ENCODE measurements at places on chromosomes 5 and 9.

GRCh38 chr5:7714697-7715096 lies 136.2 kb downstream of the CFAP90 start:
- no peak for DNase-seq

DNA sequence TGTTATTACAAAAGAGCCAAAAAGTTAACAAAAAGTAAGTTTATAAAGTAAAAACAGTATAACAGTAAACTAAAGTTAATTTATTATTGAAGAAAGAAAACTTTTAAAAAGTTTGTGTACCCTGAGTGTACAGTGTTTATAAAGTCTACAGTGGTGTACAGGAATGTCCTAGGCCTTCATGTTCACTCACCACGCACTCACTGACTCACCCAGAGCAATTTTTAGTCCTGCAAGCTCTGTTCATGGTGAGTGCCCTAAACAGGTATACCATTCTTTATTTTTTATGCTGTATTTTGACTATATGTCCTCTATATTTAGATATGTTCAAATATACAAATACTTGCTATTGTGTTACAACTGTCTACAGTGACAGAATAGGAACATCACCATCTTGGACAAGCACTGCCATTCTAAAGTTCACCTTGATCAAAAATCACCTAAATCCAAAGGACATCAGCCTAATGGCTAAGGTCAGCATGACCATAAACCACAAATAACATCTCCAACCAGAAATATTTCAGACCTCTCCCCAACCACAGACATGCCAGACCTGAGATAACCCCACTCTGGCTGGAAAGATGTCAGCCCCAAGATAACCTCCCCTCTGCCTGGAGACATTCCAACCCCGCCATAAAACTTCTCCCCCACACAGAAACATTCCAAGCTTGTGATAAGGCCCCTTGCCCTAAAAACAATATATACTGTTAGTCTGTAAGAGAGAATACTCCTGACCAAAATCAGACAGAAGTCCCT lies 56.1 kb downstream of the AGXT2 start:
- DNase-seq = no peak

- DNase-seq = no peak
Measured at GRCh38 chr9:100087218-100087617, 11.6 kb downstream of the ERP44 start.

DNA sequence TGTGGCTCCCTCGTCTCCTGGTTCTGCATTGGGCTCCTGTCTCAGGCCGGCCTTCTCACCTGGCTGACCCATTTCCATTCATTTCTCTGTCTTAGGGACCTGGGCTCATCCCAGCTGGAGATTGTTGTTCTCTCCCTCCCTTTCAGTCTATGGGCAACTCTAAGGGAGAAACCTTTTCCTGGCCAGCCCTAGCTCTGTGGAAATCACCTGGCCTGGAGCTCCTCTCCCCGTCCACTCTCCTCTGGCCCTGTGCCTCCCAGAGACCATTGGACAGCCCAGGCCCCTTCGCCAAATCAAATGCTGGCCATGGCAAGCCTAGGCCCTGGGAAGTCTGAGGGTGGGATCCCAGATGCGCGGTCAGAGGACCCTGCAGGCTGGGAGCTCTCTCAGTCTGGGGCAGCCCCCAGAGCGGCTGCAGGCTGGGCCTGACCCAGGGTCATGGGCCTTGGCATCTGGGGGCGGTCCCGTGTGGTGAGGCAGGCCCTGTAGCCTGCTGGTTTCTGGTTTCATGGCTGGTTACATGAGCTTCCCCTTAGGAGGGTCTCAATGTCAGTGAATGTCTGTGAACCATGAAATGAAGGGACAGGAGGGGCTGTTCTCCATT lies 253.5 kb downstream of the AOPEP start:
- no peak for DNase-seq

- DNase-seq = no peak
Measured at GRCh38 chr9:122939601-122940000, 1.2 kb upstream of the RABGAP1 start.

GRCh38 chr9:127014216-127014909 lies 99.8 kb downstream of the RALGPS1 start:
- no peak for DNase-seq

DNA sequence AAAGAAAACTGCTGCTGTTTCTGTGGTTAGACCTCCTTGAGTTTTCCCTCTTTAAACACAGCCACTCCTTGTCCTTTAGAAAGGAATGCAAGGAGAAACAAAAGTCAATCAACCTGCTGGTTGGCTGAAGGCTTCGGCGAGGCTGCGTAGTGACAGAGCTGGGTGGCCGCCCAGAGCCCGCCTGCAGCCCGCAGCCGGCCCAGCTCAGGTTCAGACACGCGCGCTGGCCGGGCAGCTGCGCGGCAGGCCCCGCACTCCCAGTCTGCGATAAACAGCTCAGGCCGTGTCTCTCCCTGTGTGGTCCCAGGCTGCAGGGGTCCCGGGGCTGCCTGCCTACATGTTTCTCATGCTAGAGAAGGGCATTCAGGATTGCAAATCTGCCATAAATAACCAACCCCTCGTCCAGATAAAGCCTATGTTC lies 115.4 kb downstream of the HSD17B3 start:
- no peak for DNase-seq

All from aorta (tissue), 5 donors.